ENCODE measurements at places on chromosomes 3 and 15.

- no peak for DNase-seq
These were observed 87.6 kb upstream of the SOX2 start for GRCh38 chr3:181623924-181624694.

GRCh38 chr3:123744064-123744463, 140.1 kb downstream of the MYLK start:
- DNase-seq: no peak

- DNase-seq: no peak
These were observed 12.5 kb upstream of the TRAK1 start for GRCh38 chr3:42078677-42079076.

DNA sequence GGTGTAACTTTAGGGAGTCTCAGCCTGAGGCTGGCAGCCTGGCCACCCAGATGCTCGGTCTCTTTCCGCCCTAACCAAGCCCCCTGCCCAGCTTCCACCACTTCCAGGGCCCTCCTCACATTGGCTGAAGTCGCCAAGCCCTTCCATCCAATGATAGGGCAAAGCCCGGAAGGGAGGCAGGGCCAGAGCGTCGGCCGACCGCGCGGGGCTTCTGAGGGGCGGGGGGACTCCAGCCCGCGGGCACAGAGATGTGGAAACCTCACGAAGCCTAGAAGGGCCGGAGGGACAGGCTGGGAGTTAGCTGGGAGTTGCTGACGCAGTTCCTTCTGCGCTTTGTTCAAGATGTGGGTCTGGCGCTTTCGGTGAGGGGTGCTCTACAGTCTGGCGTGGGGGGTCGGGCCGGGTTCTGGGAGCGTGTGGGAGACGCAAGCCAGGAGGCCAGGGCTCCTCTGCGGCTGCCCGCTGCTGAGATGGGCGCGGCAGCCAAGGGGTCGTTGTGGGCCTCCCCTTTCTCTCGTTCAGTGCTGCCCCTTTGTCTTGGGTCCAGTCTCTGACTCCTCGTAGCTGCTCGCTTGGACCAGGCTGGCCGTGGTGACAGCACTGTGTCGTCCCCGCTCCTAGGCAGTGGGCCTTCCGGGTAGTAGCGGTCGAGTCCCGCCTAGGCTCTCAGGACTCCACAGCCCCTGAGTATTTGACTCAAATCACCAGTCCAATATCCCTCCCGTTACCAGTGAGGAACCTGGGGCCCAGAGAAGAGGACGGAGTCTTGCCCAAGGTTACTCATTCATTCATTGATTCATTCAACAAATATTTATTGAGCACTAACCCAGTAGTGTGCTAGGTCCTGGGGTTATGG, at the start of gene ZNF660:
Gene ZNF660 (plus strand): TSS at position 319 of the 856 bp plus-strand sequence. CDS start 9,230 bp downstream, outside the sequence.
- DNase-seq: peak; percentile 31

GRCh38 chr3:1469248-1469647, 376.4 kb downstream of the CNTN6 start:
- DNase-seq: no peak

DNA sequence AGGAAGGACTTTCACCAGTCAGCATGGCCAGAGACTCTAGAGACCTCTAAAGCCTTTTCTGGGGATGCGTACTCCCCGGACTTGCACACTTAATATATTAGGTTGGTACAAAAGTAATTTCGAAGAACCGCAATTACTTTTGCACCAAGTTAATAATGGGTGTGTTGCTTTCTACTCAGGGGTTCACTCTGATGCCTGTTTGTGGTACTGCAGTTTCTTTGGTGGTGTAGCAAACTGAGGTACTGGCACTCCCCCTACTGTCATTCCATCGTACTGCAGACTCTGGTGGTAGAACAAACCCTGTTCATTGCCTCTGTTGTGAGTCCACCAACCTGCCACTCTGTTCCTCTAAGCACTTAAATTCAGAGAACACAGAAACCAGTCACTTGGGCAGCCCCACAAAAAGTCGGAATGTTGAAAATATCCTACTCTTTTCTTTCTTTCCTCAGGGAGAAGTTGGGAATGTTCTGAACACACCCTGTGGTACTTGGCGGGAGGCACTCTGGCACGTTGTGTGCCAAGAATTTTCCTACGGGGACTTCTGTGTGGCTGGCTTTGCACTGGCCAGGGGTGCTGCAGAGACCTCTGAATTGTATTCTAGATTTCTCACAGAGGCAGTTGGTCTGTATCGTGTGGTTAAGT, 46.3 kb downstream of the GABRG3 start:
- DNase-seq: peak; percentile 64
